Right ventricle myocardium inferior (tissue), 1 donor: ENCODE measurements at places on chromosomes 7 and 10. TPM values are rescaled to one million over a fixed set of nuclear protein-coding genes. Genes with fewer than 3 reads are reported as not detected.
A peak's percentile ranks its signal among the peaks of the same experiment; 100 is the strongest.

GRCh38 chr7:94656925-94657731, 1.2 kb upstream of the SGCE start:
- no peak for DNase-seq

DNA sequence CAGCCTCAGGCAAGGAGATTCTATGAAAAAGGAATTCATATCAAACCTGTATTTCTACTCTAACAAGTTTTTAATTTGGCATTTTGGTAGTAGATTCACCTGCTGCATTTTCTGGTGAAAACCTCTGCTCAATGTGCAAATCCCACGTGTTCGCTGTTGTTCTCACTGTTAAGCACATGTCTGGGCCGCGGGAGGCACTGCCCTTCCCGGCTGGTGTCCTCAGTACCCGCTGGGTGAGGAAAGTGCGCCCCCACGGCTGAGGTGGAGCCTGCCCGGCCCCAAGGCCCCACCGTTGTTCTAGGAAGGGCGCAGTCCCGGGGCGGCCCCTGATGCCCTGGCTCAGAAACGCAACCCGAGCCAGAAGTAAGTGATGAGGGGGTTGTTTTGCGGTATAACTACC, 193.4 kb upstream of the VWC2 start:
- DNase-seq = peak; percentile 65

DNA sequence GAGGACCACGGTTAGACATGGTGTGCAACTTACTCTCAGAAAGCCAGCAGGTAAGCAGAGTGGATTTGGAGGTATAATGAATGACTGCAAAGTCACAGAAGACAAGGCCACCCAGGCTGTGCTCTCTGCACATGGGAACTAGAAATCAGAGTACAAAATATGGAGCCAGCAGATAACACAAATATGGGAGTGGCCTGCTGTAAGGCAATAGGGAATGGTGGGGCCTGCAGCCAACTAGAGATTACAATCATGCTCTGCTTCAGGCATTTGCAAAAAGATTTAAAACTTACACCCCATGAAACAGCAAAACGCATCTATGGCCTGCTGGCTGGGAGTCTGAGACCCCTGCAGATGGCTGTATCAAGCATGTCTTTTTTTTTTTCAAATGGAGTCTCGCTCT, 47.0 kb downstream of the RGS10 start:
- DNase-seq = no peak

DNA sequence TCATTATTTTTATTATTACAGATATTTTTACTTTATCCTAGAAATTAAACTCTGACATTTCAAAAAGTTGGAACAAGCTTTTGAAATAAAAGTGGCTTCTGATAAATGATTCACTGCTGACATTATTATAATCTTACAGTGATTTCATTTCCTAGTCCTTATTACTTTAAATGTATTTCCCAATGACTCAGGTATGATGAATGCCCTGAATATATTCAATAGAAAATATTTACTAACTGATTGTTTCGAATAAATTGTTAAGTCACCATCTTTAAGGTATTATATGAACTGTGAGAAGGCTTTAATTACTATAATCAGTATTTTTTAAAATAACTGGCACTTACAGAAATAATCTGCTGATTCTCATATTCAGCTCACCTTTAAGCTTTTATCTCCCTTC, 21.6 kb downstream of the DKK1 start:
- no peak for DNase-seq

GRCh38 chr10:49382826-49383225, 13.1 kb downstream of the DRGX start:
- no peak for DNase-seq

- no peak for DNase-seq
Measured at GRCh38 chr7:96342049-96342448, 20.2 kb upstream of the SLC25A13 start.

GRCh38 chr7:45975367-45975766, 54.3 kb upstream of the IGFBP3 start:
- DNase-seq = no peak

The FOXI2 gene
- total RNA-seq = not detected
